ENCODE measurements at places on chromosomes 2 and 18.

DNA sequence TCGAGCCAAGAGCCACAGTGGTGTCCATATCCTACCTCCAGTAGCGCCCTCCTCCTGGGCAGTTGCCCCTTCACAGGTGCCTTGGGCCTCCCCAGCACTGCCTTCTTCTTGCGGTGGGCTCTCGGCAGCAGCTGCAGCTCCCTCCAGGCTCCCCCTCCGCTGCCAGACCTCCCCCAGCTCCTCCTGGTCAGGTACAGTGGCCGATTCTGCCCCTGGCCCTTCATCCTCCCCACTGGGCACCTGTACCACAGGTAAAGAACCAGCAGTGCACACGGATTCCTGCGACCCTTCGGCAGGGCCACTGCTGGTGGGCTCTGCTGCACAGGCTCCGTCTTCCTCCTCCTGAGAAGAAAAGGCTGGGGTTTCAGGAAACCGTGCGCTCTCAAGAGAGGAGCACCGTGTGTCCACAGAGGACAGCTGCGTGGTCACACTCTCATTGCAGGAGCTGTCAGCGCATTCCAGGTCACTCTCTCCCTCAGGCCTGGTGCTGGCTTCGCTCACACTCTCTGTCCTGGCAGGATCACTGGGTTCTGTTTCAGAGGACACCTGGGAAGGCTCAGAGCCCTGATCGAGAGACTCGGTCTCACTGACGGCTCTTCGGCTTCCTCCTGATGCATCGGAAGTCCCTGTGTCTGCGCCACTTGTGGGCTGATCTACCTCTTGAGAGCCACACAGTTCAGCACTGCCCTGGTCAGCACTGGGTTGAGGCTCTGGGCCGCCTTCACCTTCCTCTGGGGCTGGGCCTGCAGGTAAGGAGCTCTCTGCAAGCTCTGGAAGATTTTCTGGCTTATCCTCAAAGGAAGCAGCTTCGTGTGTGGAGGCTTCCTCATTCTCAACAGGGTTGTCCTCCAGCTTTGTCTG lies 147.4 kb upstream of the STK17B start:
- DNase-seq = no peak

DNA sequence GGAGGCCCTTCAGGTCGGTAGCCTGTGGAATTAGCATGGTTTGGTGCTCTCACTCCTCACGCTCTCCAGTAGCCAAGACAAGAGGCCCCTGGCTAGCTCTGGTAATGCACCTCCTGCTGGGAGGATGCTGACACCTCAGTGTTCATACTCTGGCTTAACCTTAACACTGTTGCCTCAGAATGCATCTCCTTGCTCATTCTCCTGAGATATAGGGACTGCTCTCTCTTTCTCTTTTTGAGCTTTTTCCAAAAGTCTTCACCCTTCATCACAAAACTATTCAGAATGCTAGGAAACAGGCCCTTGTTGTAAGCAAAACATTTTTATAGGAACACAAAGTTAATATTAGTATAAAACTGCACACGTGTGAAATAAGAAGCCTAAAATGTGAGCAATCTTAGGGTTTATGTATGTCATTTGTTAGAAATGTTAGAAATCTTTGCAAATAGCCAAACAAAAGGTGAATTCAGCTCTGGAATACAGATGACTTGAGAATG lies 17.3 kb upstream of the IMPA2 start:
- DNase-seq = no peak

DNA sequence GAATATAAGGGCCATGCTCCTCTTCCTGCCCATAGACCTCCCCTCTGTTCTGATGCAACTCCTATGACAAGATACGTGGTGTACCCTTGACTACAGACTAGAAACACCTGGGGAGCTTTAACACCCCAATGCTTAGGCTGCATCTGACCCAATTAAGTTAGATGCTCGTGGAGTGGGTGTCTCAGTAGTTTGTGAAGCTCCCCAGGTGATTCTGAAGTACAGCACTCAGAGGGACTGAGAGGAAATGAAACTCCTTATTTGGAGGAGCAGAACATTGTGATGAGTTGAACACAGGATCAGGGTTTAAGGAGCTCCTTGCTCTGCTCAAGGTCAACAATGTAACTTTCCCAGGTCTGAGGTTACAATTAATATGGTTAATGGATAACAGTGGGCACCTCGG lies 80.3 kb upstream of the TTC39C start:
- no peak for DNase-seq

- DNase-seq = peak; percentile 34
Measured at GRCh38 chr2:10328670-10329579, 26.2 kb downstream of the HPCAL1 start.

GRCh38 chr18:74942319-74942910 lies 266.5 kb downstream of the PTGR3 start:
- no peak for DNase-seq

- DNase-seq = no peak
Measured at GRCh38 chr18:892316-892715, 12.4 kb upstream of the ADCYAP1 start.

DNA sequence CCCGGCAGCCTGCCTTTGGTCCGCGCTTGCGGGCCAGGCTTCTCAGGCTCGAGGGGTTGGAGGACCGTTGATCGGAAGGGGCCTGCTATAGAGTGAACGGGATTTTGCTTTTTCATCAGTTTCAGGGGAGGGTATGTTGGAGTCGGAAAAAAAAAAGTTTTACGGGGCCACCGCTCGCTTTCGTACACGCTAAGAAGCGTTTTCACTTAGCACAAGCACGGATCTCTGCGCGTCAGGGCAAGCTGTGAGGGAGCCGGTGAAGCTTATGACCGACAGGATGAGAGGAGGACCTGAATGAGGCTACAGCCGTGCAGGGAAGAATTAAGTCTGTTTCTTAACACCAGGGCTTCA lies 443 bp downstream of the CPSF3 start:
- DNase-seq = no peak

- DNase-seq = no peak
Measured at GRCh38 chr2:64604155-64604554, 49.6 kb downstream of the SERTAD2 start.

DNA sequence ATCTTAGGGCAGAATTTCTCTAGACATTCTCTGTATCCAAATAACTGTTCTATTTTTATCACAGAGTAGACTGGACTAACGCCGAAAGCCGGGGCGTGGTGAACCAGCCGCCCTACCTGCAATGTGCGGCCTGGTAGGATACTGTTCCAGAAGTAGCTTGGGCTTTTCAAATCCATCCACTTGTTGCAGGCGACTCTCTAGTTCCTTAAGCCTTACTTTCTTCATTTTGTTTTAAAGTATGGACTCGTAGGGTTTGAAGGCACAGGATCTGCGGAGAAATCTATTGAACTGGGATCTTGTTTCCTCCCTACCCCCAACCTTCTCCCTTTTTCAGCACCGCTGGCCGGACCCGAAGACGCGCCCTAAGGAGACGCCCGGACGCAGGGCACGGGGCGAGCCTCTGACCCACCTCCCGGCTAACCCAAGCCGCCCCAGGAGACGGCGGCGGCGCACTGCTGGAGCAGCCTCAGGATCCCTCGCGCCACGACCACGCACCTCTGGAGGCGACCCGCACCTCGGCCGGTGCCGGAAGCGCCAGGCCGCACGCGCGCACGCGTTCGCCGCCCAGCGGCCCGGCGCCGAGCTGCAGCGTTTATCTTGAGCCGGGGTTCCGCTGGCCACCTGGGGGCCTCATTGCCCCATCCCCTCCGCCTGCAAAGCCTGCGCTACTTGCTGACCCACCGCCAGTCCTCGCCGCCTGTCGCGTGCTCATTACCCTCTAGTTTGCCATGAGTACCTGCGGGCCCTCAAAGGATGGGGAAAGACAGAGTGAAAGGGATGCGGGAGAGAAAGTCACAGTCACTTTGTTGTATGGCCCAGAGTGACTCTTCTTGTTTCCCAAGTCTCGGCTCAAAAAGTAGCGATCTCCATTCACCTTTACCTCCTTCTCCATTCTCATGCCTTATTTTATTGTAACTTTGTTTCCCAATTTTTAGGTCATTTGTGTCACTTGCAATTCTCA lies at the start of gene METTL5:
Gene METTL5, minus strand, starts transcription at position 533 of the 961 bp plus-strand sequence. Its CDS starts 308 bp downstream, at position 225.
- peak; percentile 80 for DNase-seq

- no peak for DNase-seq
Measured at GRCh38 chr18:45245091-45245511, 370.2 kb upstream of the SLC14A2 start.

DNA sequence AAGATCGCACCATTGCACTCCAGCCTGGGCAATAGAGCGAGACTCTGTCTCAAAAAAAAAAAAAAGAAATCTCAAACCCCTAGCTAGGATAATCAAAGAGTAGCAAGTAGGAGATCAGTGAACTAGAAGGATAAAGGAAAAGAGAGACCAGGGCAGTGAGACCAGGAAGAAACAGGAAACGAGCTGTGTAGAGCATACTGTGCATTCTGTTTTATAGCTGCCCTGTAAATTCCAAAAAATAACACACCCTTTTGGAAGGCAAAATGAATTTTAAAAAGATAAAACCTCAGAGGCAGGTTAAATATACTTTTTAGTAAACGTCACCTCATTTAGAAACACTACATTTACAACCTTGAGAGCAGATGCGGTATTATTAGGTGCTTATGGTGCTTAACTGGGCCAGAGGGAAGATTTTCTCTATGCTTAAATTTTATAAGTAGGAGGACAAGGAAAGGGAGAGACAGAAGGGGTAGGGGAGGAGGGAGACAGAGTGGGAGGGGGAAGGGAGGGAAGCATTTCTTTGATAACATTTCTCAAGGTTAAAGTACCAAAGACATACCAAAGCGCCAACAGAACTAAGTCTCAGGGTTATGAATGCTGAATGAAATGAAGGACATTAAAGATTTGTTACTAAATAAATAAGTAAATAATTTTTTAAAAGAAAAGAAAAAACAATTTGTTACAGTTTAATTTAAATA lies 30.1 kb downstream of the FEZ2 start:
- no peak for DNase-seq

- no peak for DNase-seq
Measured at GRCh38 chr18:63299837-63300745, 19.5 kb downstream of the BCL2 start.

- no peak for DNase-seq
Measured at GRCh38 chr2:217568289-217568971, 434.4 kb downstream of the TNS1 start.

GRCh38 chr2:41853427-41854191 lies 194.2 kb upstream of the PKDCC start:
- peak; percentile 72 for DNase-seq

- DNase-seq = no peak
Measured at GRCh38 chr2:227443889-227444568, 27.9 kb upstream of the AGFG1 start.

- DNase-seq = peak; percentile 40
Measured at GRCh38 chr2:222952204-222952603, 91.4 kb downstream of the ACSL3 start.

DNA sequence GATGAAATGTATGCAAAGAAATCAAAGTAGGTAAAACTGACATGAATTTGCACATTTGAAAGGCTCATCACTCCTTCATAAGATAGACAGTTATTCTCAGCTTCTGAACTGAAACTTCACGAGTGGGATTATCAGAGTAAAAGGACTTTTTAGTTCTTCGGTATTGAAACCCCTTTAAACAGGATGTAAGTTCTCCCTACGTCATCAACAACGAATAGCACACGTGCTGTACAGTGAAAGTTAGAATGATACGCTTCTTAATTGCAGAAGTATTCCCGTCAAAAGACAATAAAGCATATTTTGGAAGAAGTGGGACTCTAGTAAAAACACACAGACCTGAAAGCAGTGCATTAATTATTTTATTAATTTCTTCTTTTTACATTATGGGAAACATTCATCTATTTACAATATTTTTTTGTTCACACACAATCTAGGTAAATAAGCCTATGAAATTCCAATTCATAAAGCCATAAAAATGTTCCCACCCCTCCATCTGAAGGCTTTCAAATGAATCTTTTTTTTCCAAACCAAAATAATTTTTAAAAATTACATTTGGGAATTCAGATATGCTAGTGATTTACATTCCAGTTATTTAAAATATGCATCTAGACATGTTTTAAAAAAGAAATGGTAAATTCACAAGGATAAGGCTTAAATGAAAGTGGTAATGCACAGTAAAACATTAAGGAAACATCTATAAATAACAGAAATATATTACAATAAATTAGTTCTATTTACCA lies 45.9 kb downstream of the TGIF1 start:
- no peak for DNase-seq

DNA sequence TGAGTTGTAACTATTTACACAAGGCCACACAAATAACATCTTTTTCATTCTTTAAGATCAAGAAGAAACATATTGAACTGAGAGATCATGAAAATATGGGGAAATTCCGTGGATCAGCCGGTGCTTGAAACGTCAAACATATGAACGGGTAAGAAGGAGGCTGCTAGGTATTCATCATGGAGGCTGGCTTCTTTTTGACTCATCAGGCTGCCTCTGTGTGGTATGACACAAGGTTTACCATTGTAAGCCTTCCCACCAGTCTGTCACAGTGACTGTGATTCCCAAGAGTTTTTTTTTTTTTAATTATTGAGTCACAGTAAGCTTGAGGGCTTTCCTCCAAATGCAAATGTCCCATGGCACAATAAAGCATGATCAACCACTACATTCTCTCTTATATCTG lies 506.9 kb downstream of the BCL11A start:
- DNase-seq = no peak

- no peak for DNase-seq
Measured at GRCh38 chr2:105934467-105934866, 189.8 kb downstream of the NCK2 start.

DNA sequence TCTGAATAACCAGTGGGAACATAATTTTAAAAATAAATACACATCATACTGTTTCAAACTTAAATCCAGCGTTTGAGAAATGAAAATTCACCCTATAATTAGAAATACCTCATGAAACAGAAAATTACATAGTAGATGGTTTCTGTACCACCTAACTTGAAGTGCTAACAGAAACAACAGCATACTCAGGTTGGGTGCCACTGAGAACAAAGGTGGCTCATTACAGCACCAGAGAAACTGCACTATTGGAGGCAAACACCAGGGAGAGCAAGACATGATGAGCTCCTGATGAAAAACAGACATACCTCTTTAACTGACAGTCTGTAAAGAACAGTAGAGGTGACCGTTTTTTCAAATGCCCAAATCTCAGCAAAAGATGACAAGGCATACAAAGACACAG lies 12.6 kb downstream of the SULT1C4 start:
- DNase-seq = no peak

GRCh38 chr2:206824993-206825392 lies 59.6 kb downstream of the FASTKD2 start:
- no peak for DNase-seq

GRCh38 chr2:218985021-218985324 lies at the start of gene FEV:
TSS of gene FEV (minus strand) at chr2:218985184. CDS start at chr2:218985075, 109 bp downstream.
- DNase-seq = peak; percentile 71

- DNase-seq = no peak
Measured at GRCh38 chr2:1544478-1545069, 131.3 kb downstream of the TPO start.

- no peak for DNase-seq
Measured at GRCh38 chr2:70381235-70381634, 79.4 kb upstream of the FAM136A start.

GRCh38 chr18:72848503-72849237 lies 19.1 kb downstream of the NETO1 start:
- no peak for DNase-seq

- DNase-seq = no peak
Measured at GRCh38 chr2:81767187-81767912, 1462.8 kb upstream of the LRRTM1 start.
